Pulmonary artery endothelial cell (primary cell): ENCODE measurements at places on chromosomes 6 and 20. TPM values are rescaled to one million over a fixed set of nuclear protein-coding genes. Genes with fewer than 3 reads are reported as not detected.

MCUR1 gene
- total RNA-seq, result 5.7 and 10.8 TPM in 2 replicates

DNA sequence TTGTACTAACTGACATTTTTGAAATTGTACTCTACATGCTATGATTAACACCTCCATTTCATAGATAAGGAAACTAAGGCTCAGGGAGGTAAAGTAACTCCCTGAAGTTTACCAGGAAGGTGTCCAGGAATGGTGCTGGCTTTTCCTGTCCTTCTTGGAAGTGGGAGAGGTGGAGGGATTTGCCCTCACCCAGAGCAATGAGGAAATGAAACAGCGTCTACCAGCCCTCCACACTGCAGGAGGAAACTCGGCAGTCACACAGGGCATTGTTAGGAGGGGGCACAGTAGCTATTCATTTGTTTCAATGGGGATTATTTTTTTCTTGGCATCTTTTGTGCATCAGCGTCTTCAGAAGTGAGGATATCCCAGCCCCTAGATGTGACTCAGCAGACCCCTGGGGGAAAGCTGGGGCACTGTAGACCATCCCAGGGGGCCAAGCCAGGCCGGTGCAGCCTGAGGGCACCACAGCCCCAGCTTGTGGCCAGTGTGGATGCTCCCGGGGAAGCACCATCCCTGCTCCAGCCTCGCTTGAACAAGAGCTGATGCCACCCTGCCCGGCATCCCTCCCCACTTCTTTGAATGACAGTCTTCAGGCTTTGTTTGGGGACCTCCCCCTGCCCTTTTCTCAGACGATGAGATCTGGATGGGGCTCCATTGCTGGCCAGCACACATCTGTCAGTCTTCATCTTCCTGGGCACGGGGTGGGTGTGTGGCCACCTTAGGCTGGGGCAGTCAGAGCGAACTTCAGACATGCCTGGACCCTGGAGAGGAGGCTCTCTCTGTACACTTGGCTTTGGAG is 224.4 kb upstream of the PMEPA1 start:
- DNase-seq, result no peak

HLA-G gene
- not detected in 2 replicates for total RNA-seq

DNA sequence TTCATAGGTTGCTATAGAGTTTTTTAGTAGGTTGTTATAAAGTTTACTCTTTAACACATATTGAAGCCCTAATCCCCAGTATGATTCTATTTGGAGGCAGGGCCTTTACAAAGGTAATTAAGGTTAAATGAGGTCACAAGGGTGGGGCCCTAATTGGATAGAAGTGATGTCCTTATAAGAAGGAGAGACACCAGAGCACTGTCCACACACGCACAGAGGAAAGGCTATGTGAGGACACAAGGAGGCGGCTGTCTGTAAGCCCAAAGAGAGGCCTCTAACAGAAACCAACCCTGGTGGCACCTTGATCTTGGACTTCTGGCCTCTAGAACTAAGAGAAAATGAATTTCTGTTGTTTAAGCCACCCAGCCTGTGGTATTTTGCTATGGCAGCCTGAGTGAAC is 98.5 kb downstream of the GJA10 start:
- no peak for DNase-seq

- no peak for DNase-seq
These were observed 30.4 kb upstream of the MRAP2 start for GRCh38 chr6:84003131-84003530.

GRCh38 chr20:41340327-41341055 is at the start of gene LPIN3:
Gene LPIN3 (plus strand): TSS chr20:41340821. CDS start chr20:41345804, 4,983 bp downstream.
- no peak for DNase-seq

GRCh38 chr6:84768442-84769174 is 4.2 kb upstream of the TBX18 start:
- DNase-seq, result no peak

GRCh38 chr20:11080781-11081377 is 407.1 kb upstream of the JAG1 start:
- peak; percentile 90 for DNase-seq

GRCh38 chr6:25342802-25343201 is 63.6 kb downstream of the CARMIL1 start:
- DNase-seq, result peak; percentile 62

GRCh38 chr20:37229357-37229756 is 32.3 kb downstream of the GHRH start:
- no peak for DNase-seq

DNA sequence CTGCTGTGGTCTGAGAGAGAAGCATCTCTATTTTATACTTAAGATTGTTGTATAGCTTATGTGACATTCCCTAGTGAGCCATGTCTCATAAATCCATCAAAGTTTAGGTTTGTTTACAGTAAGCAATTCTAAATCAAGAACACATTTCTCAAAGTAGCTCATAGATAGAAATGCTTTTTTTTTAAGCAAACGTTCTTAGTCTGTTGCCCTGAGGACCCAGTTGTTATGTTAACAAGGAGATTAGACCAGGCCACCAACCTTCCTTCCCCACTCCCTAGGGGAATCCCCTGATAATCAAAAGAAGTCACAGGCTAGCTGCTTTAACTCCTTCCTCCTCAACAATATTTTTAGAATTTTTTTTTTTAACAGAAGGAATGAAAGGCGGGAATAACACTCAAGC is 169.0 kb downstream of the FUT9 start:
- no peak for DNase-seq

DNA sequence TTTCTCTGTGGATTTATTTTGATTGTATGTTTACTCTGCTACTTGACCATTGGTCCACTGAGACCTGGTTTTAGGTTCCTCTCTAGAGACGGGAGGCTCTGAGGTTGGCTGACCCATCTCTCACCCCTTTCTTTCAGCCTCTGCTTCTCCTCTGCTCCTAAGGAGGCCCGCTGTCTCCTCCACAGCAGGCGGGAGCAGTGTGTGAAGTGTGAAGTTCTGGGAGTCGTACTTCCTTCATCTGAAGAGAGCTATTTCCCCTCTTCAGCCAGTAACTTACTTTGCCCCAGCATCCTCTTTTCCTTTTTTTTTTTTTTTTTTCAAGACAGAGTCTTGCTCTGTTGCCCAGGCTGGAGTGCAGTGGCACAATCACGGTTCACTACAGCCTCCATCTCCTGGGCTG is 21.1 kb downstream of the PDRG1 start:
- no peak for DNase-seq

ENPP5 gene
- not detected in 2 replicates for total RNA-seq

VWA7 gene
- total RNA-seq, result under 0.01 and 0.11 TPM in 2 replicates

- no peak for DNase-seq
These were observed 65.8 kb downstream of the SYTL3 start for GRCh38 chr6:158715330-158716311.

GRCh38 chr6:35141007-35141655 is at the start of gene TCP11:
Gene TCP11 (minus strand): TSS chr6:35141339. CDS start chr6:35140870, 469 bp downstream.
- no peak for DNase-seq

UNC5CL gene
- 0.04 and 0.07 TPM in 2 replicates for total RNA-seq

RAET1L gene
- not detected in 2 replicates for total RNA-seq

- DNase-seq, result no peak
These were observed 56.0 kb downstream of the ADGRB3 start for GRCh38 chr6:68691120-68691519.

GRCh38 chr6:14075095-14075503 is 42.5 kb upstream of the CD83 start:
- DNase-seq, result no peak

DNA sequence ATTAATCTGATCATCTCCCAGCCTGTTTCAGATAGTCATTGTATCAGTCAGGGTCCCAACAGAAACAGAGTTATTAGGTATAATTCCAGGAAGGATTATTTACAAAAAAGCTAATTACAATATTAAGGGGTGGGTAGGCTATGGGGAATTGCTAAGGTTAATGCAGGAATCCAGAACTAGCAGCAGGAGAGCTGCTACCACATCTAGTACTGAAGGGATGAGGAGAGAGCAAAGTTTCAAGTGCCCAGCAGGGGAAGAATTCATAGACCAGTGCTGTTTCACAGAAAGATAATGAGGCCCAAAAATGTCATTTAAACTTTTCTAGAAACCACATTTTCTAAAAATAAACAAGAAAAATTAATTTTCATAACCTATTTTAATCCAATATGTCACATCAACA is 284.2 kb downstream of the HACE1 start:
- DNase-seq, result no peak

GRCh38 chr6:168377856-168378832 is 58.6 kb upstream of the DACT2 start:
- DNase-seq, result no peak

DCDC2 gene
- not detected in 2 replicates for total RNA-seq

DNA sequence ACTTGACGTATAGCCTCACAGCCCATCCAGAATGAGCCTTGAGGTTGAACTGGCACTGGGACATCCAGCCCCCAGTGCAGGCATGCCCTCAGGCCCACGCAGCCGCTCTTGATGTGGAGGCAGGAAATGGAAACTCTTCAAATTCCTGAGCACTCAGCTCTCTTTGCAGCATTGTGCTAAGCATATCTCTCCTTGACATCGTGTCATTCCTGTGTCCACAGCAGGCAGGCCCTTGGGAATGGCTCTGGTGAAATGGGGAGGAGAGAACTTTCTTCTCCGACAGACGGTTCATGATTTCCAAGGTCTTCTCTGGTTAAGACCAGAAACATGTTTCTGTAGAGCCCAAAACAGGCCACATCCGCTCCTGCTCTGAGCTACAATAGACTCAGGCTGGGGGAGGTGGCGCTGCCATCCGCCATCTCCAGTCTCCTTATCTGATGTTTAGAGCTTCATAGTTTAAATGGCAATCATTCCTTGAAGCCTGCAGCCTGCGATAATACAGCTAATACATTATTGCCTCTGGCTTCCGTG is 248.8 kb downstream of the CDH4 start:
- no peak for DNase-seq

COL9A3 gene
- total RNA-seq, result 0.04 and 0.20 TPM in 2 replicates

- DNase-seq, result no peak
These were observed 458.3 kb upstream of the MAP3K7 start for GRCh38 chr6:91045161-91045560.

- DNase-seq, result no peak
These were observed 68.7 kb downstream of the PHACTR2 start for GRCh38 chr6:143746202-143747119.

DNA sequence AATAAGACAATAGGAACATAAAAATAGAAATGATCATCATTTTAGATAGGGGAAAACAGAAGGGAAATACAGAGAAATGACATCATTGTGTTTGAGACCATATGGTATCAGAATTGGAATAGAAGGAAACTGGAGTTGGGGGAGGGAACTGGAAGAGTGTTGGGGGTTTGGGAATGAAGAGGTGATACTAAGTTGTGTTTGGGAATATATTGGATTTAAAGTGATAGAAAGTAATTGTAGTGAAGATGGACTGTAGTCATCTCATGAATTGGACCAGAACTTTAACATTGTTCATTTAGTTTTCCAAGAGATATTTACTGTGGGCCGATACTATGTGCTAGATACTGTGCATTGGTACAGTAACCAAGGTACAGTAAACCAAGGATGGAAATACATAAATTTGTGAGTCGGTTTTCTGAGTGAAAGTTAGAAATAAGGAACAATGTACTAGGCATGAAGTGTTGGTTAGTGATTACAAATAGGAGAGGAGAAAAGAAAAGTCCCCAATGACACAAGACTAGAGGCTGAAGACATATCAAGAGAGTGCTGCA is 32.3 kb downstream of the KCNQ5 start:
- no peak for DNase-seq

DNA sequence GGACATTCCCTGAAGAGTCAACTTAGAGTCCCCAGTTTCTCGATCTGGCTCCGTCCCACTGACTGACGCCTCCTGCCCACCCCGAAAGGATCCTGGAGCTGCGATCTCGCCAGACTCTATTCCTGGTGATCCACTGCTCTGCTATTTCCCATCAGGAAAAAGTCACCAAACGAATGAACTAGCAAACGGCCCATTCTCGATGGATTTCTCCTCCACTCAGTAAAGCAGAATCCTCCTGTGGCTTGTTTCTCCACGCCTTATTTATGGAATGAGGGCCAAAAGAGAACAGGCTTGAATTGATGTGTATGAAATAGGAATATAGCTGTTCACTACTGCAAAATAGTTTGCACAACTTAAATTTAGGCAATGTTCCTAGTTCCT is 5.4 kb downstream of the NKX2-4 start:
- no peak for DNase-seq

IPCEF1 gene
- under 0.01 and 0.11 TPM in 2 replicates for total RNA-seq

LIN28B gene
- not detected in 2 replicates for total RNA-seq

GRCh38 chr6:139982195-139982594 is 607.7 kb upstream of the CITED2 start:
- DNase-seq, result no peak

DNA sequence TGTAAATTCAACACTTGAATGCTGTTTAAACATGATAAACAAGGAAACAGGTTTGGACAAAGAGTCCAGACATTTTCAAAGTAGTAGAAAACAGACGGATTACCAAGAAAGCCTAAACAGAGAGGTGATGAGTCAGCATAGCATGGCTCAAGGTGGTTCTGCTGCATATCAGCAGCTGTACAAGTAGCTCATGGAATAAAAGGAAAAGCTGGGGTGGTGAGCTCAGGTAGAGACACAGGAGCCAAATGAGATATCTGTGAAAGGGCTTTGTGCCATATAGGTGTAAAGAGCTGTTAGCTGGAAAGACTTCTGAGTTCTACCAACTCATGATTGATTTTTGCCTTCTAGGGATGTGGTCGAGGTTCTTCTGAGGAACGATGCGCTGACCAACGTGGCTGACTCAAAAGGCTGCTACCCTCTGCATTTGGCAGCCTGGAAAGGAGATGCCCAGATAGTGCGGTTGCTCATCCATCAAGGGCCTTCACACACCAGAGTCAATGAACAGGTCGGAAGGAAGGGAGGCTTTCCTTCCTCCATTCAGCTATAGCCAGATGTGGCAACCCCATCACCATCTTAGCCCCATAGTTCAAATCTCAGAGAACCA is 80.7 kb downstream of the ANKS1A start:
- no peak for DNase-seq

DNA sequence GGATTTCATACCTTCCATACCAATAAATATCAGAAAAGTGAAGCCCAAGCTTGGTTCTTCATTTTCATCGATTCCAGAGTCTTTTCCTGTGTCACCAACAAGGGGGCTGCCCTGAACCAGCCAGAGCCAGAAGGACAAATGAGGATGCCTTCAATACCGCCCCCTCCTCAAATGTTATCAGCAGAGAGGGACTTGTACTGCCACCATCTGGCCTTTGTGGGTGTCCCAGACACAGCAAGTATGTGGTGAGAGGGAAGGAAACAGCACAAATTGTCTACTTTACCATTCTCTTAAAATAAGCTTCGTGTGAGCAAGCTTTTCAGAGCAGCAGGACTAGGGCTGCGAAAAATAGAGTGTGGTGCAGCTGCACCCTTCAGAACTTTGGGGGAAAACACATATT is 165.3 kb downstream of the SOBP start:
- no peak for DNase-seq

DNA sequence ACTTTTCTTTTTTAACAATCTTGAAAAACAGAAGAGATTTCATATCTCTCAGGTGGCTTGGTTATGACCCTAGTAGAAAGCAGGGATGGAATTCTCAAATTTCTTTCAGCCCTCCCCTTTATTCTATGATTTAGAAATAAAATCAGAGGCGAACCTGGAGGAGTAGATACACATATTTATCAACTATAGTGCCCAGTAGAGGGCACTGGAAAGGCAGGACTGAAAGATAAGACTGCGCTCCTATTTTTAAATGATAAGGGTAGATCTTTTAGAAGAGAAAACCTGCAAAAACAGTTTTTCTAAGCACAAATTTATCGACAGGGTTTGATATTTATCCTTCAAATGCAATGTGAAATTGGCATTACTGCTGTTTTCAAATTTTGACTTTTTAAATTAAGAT is 1296.6 kb downstream of the EPHA7 start:
- DNase-seq, result no peak

- no peak for DNase-seq
These were observed 38.6 kb upstream of the CST7 start for GRCh38 chr20:24910461-24910860.

GRCh38 chr6:1714654-1715053 is 104.9 kb downstream of the FOXC1 start:
- no peak for DNase-seq

VSX1 gene
- total RNA-seq, result not detected in 2 replicates
